Stimulated activated CD4-positive, alpha-beta T cell treated with anti-CD3 and anti-CD28 coated beads, Interleukin-4, amount 100 ng/mL, for 48 hours (primary cell): ENCODE measurements at places on chromosomes 5 and 9.

GRCh38 chr5:178361657-178362445 is 129.2 kb upstream of the PHYKPL start:
- DNase-seq: no peak

- DNase-seq: no peak
Measured at GRCh38 chr5:81717860-81718259, 33.0 kb downstream of the SSBP2 start.

- DNase-seq: no peak
Measured at GRCh38 chr9:136784997-136785361, 6.2 kb upstream of the TMEM141 start.

- peak; percentile 22 for DNase-seq
Measured at GRCh38 chr5:140806834-140807775, at the start of gene PCDHA4. TSS of gene PCDHA4 (plus strand) at chr5:140807068.

- no peak for DNase-seq
Measured at GRCh38 chr5:140363631-140364471, 3.9 kb downstream of the SLC4A9 start.
